ENCODE measurements at places on chromosomes 13 and 19. TPM values are rescaled to one million over a fixed set of nuclear protein-coding genes. Genes with fewer than 3 reads are reported as not detected.

DNA sequence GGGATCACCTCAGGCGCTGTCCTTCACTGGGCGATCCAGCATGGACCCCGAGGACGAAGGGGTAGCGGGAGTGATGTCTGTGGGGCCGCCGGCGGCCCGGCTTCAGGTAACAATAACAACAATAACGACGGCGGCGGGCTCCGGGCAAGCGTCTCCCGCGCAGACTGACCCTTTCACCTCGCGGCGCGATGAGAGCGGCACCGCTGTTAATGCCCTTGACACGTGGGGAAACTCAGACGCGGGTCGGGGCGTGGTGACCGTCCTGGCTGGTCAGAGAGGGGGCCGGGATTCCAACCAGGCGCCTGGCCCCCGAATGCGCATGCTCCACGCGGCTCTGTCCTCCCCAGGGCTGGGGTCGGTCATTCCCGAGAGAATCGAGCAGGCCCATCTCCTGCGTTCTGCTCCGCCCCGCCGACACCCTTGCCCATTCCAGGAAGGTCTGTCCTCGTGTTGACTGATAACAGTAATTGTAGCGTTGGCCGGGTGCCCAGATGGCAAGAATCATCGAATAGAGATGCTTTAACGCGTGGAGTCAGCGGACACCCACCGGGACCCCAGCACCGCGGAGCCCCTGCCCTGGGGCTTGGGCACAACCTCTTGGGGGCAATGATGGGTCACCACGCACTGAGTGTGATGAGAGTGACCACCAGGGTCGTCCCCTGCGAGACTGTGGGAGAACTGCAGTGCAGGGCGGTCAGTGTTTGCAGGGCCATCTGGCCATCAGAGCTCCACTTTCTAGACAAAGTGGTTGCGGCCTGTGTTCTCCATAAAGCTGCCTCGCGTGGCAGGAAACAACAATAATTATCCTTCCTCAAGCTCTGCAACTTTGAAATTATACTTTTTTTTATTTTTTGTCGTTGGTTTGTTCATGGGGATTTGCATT lies 528 bp downstream of the ZNF8 start:
- H3K36me3 ChIP-seq: no peaks in the 10 kb centered on the region
- no peaks in the 10 kb centered on the region for H3K4me1 ChIP-seq
- H3K4me3 ChIP-seq: peak overlapping the region; percentile 76
- H3K27ac ChIP-seq: peak overlapping the region; percentile 69
- H3K27me3 ChIP-seq: no peaks in the 10 kb centered on the region

DNA sequence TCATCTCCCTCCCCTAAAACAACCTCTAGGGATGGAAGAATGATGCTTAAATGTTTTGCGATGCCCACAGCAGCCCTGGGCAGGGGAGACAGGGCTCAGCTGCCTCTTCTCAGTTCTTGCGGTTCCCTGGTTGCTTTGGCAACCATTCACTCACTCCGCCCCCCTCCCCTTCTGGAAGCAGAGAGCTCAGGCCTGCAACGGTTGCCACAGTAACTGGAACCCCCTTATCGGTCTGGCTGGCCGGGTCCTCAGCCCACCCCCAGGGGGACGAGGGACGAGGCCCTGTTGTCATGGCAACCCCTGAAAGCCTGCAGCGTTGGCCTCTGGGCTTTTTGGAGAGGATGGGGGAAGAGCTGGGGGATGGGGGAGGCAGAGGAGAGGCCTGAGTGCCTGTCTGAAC lies 19.5 kb downstream of the NOVA2 start:
- no peak overlapping the region for H3K4me3 ChIP-seq

GRCh38 chr19:50657222-50657669 lies 8.0 kb downstream of the C19orf81 start:
- H3K4me1 ChIP-seq: peaks cover 5% of the 10 kb centered on the region
- H3K27me3 ChIP-seq: no peaks in the 10 kb centered on the region
- H3K4me3 ChIP-seq: no peak overlapping the region
- no peaks in the 10 kb centered on the region for H3K36me3 ChIP-seq
- no peak overlapping the region for H3K27ac ChIP-seq

GRCh38 chr13:26247011-26247410 lies 6.9 kb upstream of the CDK8 start:
- no peaks in the 10 kb centered on the region for H3K4me1 ChIP-seq
- DNase-seq: no peak
- H3K36me3 ChIP-seq: no peaks in the 10 kb centered on the region
- H3K27me3 ChIP-seq: no peaks in the 10 kb centered on the region

DNA sequence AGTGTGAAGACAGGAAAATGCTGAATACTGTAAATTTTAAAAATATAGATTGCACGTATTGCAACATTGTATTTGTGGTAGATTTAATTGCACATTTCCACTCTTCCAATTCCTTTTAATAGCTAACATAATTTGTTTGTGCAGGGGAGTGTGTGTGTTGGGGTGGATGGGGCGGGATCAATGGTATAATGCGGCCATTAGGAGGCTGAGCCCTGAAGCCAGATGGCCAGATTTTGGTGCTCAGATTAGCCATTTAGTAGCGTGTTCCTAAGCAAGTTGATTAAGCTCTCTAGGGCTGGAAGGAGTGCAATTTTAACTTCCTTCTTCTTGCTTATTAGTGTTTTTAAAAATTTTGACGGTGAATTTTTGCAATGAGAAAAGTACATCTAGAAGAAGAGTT lies 5.8 kb downstream of the OXGR1 start:
- no peaks in the 10 kb centered on the region for H3K27me3 ChIP-seq
- H3K4me3 ChIP-seq: no peak overlapping the region
- H3K4me1 ChIP-seq: no peaks in the 10 kb centered on the region
- no peaks in the 10 kb centered on the region for H3K36me3 ChIP-seq

DNA sequence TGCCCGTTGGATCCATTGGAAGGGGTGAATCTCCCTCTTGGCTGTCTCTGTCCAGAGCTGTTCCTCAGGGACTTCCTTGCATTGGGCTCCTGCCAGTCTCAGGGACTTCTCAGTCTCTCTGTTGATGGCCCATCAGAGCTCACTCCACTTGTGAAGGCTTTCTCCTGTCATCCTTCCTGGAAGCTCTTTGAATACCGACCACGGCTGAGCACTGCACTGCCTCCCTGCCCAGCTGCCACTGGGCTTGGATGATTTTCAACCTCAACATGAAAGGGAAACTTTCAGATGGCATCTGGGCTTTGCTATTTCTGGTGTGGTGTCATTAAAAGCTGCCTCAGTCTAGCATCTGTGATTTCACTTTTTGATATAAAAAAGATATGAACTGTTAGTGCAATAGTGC lies 66.1 kb upstream of the ANKRD10 start:
- no peak overlapping the region for H3K27ac ChIP-seq
- no peaks in the 10 kb centered on the region for H3K4me1 ChIP-seq
- no peak overlapping the region for H3K4me3 ChIP-seq
- DNase-seq: no peak
- no peaks in the 10 kb centered on the region for H3K36me3 ChIP-seq

DNA sequence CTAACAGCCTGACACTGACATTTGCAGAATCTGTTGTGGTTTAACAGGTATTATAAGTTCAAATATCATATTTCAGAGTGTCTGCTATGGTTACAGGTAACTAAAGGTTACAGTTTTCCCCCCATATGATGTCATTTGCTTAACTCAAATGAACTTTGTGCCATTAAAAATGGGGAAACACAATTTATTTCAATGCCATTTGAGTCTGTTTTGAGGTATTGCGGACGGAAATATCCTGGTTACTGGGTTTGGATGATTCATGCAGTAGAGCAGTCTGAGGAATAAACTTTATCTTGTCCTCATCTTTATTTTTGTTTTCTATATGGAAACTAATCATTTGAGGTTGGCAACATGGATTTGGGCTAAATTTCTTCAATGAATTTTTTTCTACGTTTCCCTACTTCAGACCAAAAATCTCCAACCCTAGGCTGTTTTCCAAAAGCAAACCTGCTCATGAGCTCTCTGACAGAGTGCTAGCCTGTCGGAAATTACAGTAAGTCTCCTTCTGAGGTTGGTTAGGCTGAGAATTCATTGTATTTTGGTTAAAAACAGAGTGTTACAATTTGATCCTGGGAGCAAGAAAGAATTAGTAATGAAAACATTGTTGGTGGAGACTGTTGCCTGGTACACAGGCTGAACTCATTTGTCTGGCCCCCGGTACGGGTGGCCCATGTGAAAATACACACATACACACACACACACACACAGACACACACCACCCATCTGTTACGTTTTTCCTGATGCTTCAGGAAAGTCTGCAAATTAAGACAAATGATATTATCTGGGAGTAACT lies 66.1 kb downstream of the AKAP11 start:
- no peak for DNase-seq
- no peak overlapping the region for H3K27ac ChIP-seq
- no peaks in the 10 kb centered on the region for H3K27me3 ChIP-seq
- no peaks in the 10 kb centered on the region for H3K4me1 ChIP-seq
- no peaks in the 10 kb centered on the region for H3K36me3 ChIP-seq
- H3K4me3 ChIP-seq: no peak overlapping the region

DNA sequence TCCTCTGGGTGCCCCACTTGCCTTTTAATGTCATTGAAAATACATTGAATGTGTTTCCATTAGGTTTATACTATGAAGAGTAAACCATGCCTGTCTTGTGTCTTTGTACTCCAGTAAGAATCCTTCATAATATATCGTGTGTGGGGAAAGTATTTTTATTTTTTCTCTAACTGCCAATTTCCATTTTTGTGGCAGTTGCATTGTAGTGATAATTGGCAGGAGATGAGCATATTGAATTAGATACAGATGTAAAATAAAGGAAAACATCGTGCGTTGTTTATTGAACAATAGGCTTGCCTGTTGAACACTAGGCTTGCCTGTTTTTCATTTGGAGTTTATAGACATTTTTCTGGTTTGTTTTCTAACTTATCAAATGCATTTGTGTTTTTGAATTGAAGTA lies 218.8 kb downstream of the NBEA start:
- no peaks in the 10 kb centered on the region for H3K36me3 ChIP-seq
- H3K4me3 ChIP-seq: no peak overlapping the region
- no peak overlapping the region for H3K27ac ChIP-seq
- H3K4me1 ChIP-seq: no peaks in the 10 kb centered on the region
- no peak for DNase-seq

- DNase-seq: no peak
- H3K4me3 ChIP-seq: no peak overlapping the region
- no peak overlapping the region for H3K27ac ChIP-seq
- H3K4me1 ChIP-seq: no peaks in the 10 kb centered on the region
Observed at GRCh38 chr13:96671073-96671472, 323.2 kb downstream of the OXGR1 start.

GRIN2D gene
- total RNA-seq: not detected

SIGLEC12 gene
- total RNA-seq: 0.23 TPM

OR7A5 gene
- total RNA-seq: 0.12 TPM

ERF gene
- total RNA-seq: 23.1 TPM

KIR3DL1 gene
- not detected for total RNA-seq

CEACAM3 gene
- not detected for total RNA-seq

PSG1 gene
- total RNA-seq: not detected

RPL18 gene
- 3,584 TPM for total RNA-seq

MEDAG gene
- 44.0 TPM for total RNA-seq
